ENCODE measurements at places on chromosomes 3 and 15.

DNA sequence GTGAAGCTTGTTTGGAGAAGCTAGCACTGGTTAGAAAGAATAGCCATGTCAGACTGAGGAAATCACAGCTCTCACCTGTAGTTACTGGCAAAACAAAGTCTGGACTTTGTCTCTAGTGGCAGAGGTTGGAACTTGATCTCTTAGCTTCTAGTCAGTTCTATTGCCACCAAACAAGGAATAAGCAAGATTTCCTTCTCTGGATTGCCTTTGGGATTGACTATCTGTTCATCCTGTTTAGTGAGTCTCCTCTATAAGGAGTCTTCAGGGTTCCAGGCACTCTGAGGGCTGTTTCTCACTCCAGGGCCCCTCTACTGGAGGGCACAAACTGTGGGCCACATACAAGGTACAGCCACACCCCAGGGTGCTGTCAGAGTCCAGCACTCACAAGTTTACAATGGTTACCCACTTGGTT is 426.6 kb upstream of the THBS1 start:
- DNase-seq = no peak

- no peak for DNase-seq
Measured at GRCh38 chr3:127375151-127375930, 87.5 kb upstream of the PRR20G start.

DNA sequence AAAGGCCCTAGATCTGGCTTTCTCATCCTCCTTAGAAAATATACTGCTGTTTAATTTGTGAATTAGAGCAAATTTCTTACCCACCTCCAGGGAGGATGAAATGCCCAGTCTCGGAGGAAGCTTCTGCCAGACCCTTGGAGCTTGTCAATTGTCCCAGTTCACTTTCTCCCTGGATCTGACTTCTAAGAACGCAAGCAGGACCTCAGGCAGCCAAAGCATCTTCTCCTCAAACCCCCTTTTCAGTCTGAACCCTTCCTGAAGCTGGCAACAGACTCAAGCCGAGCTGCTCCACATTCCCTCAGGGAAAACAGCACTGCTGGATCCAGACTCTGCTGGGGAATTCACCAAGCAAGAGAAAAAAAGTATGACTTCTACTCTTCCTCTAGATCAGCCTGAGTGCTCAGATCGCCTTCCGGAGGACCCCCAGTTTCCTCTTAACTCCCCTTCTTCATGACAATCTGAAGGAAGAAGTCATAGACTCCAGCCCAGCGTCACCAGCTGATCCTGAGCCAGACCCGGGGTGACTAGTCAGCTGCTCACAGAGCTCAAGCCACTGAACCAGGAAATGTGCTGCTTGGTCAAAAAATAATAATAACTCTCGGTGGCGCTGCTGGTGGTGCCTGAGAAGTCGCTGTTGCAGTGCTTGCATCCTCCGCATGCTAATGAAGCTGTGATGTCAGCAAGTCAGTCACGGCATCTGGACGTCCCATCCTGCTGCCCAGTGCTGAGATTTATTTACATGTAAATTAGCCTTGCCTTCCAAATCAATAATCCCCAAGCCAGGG is at the start of gene PRICKLE2:
TSS of gene PRICKLE2 (minus strand) at position 641 of the 785 bp plus-strand sequence. CDS start 26,539 bp downstream, outside the sequence.
- peak; percentile 89 for DNase-seq

DNA sequence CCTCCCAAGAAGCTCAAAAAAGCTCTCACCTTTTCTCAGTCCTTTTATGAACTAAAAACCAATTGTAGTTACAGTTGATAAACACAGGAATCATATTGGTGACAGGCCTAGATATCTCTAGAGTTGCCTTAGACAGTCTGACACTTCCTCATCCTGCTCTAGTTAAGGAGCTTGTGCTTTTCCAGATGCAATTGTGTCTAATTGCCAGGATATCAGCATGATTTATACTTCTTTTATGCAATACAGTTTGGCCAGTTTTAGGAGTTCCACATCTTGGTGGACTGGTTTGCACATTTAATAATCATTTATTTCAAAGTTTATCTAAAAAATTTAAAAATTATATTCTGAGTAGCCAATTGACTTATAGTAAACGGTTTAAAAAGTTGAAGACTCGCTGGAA is 95.7 kb downstream of the DUT start:
- DNase-seq = no peak

DNA sequence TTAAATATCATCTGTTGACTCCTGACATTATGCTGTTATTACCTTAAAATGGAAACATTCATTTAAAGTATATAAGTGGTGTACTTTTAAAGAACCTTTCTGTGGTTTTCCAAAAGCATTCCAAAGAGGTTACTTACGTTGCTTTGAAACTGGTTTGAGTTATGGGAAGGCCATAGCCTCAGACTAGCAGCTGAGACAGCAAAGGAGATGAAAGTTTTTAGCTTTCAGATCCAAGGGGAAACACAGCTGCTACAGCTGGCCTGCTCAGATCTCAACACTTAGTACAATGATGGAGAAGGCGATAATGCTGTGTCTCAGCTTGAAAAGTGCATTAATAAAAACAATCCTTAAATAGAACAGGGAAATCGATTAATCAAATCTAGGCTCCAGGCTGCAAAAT is 921.1 kb downstream of the ROBO1 start:
- no peak for DNase-seq

- DNase-seq = no peak
Measured at GRCh38 chr3:81694662-81695061, 66.8 kb downstream of the GBE1 start.

GRCh38 chr3:32009957-32010356 is 28.4 kb downstream of the ZNF860 start:
- no peak for DNase-seq

DNA sequence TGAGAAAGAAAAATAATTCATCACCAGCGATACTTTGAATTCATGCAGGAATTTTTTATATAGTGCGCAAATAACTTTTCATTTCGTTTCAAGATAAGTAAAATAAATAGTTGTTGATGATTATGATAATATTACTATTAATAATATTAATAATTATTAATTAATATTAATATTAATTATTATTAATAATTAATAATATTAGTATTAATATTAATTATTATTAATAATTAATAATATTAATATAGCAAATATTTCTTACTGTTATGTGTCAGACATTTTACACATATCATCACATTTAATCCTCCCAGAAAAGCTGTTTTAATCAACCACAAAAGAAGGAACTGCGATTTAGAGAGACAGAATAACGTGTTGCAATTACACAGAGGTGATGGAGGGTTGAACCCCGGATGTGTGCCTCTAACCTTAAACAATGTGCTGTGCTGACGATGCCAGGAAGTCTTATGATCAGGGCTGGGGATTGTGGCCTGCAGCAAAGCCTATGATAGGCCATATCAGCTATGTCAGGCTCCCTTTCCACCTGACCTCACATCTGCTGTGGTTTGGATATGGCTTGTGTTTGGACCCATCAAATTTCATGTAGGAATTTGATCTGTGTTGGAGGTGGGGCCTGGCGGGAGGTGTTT is 263.5 kb upstream of the NR2F2 start:
- DNase-seq = no peak

- no peak for DNase-seq
Measured at GRCh38 chr15:71629781-71630474, 180.4 kb upstream of the NR2E3 start.

- no peak for DNase-seq
Measured at GRCh38 chr3:184423561-184423960, 43.7 kb downstream of the CHRD start.

GRCh38 chr3:103389356-103389755 is 954.5 kb downstream of the ZPLD1 start:
- no peak for DNase-seq

DNA sequence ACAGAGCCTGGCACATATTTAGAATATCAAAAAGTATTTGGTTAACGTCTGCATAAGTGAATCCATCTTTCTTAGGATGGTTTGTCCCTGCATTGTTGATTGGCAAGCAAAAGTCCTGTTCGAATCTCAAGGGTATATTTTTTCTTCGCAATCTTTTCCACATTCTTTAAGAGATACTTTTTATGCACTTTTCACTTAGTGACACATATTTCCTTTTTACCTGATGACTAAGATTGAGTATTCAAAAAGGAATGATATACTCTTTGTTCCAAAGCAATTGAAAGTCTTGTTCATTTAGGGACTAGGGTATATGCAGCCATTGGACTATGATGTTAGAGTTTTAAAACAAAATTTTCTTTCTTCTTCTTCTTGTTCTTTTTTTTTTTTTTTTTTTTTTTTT is 349.9 kb downstream of the NLGN1 start:
- DNase-seq = no peak

GRCh38 chr3:129417326-129417725 is 11.1 kb downstream of the EFCAB12 start:
- DNase-seq = no peak

- DNase-seq = no peak
Measured at GRCh38 chr3:193522473-193522872, 32.2 kb downstream of the ATP13A4 start.

DNA sequence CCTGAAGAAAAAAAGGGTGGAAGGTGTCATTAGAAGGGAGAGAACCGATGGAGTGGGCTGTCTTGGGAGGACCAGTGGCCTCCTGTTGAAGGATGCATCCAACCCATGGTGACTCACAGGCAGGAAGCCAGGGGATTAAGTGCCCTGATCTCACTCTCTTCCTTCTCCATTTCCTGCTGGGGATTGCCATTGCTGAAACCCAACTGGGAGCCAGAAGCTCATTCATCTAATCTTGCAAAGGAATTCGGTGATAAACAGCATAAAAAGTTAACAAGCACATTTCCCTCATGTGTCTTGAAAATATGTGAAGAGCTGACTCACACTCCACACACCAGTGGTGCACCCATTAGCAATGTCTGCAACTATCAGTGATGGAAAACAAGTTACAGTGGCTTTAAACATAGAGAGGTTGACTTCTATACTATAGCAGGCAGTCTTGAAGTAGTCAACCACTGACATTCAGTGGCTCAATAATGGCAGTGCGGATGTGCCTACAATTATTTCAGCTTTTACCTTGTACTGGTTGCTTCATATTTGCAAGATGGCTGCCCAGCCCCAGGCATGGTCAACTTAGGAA is 12.8 kb upstream of the CSRNP1 start:
- DNase-seq = no peak

DNA sequence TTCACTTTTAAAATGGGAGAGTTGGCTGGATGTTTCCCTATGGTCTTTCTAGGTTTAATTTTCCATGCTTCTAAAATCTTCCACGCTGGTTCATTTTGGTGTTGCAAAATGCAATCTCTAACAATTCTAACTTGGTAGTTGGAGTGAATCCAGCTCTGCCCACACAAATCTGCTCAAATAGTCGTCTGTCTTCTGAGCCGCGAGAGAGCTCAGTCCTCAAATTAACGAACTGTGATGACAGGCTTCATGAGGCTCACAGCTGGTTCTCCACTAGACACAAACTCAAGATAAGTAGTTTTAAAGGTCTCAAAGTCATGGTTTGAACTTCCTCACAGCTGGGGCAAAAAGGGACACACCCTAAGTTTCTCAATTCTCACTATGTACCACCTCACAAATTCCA is 178.6 kb upstream of the LYSMD4 start:
- no peak for DNase-seq

GRCh38 chr15:99102332-99103235 is 2.3 kb upstream of the SYNM start:
- DNase-seq = no peak

- DNase-seq = peak; percentile 95
Measured at GRCh38 chr3:197031315-197032285, 2.0 kb upstream of the MELTF start.

GRCh38 chr3:35296533-35296932 is 342.8 kb upstream of the ARPP21 start:
- no peak for DNase-seq

- no peak for DNase-seq
Measured at GRCh38 chr15:31342781-31343626, 16.4 kb downstream of the KLF13 start.

GRCh38 chr3:186138272-186138981 is 29.5 kb upstream of the ETV5 start:
- no peak for DNase-seq

DNA sequence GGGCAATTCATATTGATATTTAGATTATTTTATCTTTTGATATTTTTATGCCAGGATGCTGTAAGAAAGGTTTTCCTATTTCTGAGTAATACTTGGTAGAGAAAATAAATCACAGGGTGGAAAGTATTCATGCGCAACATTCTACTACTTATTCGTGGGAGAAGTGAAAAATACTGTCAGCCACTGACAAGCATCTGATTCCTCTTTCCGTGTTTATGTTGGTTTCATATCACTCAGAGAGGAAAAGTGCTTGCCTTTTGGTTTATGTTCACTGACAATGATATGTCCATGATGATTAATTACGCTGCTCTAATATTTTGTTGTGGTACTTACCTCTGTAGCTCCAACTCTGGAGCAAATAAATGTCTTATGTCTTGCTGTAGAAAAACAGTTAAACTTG is 429.4 kb downstream of the EDEM1 start:
- no peak for DNase-seq

GRCh38 chr3:117606866-117607265 is 897.3 kb downstream of the TUSC7 start:
- no peak for DNase-seq

DNA sequence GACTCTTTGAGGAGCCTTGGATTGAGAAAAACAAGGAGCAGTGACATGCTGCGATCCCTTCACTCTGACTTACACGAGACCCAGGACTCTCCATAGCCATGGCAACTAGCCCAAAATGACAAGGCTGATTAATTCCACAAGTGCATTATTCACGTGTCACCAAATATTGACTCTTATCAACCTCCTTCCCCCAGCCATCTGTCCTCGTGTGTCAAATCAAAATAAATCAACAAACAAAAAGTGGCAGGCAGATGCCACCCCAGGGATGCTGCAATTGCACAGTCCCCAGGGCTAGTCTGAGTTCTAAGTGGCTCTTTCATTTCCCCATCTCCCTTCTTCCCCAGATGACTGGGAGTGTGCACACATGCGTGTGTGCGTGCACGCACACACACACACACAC is 104.9 kb downstream of the AQP9 start:
- no peak for DNase-seq

- no peak for DNase-seq
Measured at GRCh38 chr15:31265090-31265870, 61.4 kb upstream of the KLF13 start.

DNA sequence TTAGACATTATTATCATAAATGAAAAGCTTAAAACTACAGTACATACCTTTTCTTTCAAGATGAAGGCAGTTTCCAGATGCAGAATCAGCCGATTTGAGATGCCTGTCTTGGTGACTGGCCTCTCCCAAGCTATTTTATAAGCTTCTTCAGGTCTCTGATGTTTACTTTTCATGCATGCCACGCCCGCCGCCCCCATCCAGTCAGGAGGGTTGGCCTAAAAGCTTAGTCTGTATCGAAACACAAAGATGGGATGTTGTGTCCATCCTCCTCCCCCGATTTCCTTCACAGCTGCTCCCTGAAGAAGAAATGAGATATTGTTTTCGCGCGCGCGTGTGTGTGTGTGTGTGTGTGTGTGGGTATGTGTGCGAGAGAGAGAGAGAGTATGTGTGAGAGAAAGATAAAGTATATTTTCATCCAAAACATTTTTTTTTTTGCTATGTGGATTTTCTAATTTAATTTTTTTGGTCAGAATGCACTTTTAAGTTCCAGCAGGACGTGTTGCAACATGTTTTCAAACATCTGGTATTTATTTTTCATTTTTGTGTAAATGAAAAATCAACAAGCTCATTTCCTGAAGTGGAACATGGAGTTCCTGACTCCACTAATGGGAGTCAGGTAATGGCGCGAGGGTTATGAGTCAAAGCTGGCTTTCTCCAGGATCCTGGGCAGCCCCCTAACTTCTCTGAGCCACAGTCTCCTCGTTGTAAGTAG is at the start of gene APOD:
TSS of gene APOD (minus strand) at position 110 of the 712 bp plus-strand sequence. CDS start 4,479 bp downstream, outside the sequence.
- DNase-seq = no peak

Measured in epithelial cell of proximal tubule (primary cell).